T-helper 17 cell (primary cell): ENCODE measurements at places on chromosomes 4 and X. TPM values are rescaled to one million over a fixed set of nuclear protein-coding genes. Genes with fewer than 3 reads are reported as not detected.

ATP1B4 gene
- total RNA-seq, result not detected

- DNase-seq, result no peak
- no peak overlapping the region for H3K27ac ChIP-seq
- no peaks in the 10 kb centered on the region for H3K4me1 ChIP-seq
- no peaks in the 10 kb centered on the region for H3K36me3 ChIP-seq
These were observed 173.8 kb upstream of the MID1 start for GRCh38 chrX:10794203-10794630.

GRCh38 chr4:24315056-24315455 is 269.3 kb downstream of the DHX15 start:
- no peak overlapping the region for H3K4me3 ChIP-seq
- no peaks in the 10 kb centered on the region for H3K36me3 ChIP-seq

PCDH10 gene
- not detected for total RNA-seq

DNA sequence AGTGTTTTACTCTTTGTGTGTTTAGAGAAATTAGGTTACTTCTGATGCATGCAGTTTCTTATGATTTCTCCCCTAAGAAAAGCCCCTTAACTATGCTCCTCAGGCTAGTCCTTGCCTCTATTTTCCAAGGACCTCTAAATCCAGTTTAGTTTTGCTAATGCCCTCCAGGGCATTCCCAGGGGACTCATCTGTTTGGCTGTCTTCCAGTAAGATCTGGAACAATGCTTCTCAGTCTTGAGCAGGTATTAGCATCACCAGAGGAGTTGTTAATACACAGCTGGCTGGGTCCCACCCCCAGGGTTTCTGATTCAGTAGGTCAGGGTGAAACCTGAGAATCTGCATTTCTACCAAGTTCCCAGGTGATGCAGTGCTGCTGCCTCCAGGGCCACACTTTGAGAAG is 56.9 kb downstream of the OTC start:
- H3K4me3 ChIP-seq, result no peak overlapping the region
- DNase-seq, result no peak
- no peaks in the 10 kb centered on the region for H3K36me3 ChIP-seq
- no peak overlapping the region for H3K27ac ChIP-seq
- H3K4me1 ChIP-seq, result no peaks in the 10 kb centered on the region
- H3K27me3 ChIP-seq, result peaks cover 18% of the 10 kb centered on the region

DNA sequence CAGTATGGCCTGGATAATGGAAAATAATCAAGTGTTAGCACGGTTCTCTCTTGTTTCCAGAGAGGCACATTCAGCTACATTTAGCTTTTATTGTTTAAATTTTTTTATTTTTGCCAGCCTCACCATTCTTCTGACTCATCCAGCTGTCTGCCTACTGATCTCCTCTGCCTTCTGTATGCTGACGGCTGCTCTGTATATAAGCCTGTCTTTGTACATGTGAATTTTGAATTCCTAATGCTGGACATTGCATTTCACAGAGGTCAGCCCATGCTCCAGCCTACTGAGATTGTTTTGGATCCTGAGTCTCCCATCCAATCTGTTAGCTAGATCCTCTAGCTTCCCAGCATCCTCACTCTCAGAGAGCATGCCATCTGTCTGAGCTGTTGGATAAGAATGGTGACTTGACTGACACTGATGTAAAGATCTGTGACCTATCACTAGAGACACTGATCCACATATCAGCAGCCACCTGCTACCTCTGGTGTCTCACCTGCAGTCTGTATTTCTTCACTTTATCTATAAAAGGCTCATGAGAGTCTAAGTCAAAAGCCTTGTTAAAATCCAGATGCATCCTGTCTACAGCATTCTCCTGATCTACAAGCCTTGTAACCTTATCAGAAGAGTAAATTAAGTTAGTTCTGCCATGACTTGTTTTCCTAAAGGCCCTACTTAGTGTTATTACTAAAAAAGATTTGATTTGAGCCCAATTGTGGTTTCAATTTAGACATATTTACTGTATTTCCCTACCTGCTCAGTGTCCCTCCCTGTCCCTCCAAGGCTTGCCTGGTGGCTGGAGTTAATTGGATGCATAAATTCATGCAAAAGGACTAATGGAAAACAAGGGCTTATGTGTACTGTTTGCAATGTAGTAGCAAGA is 25.6 kb upstream of the ARHGAP36 start:
- no peak for DNase-seq
- H3K36me3 ChIP-seq, result no peaks in the 10 kb centered on the region
- no peak overlapping the region for H3K27ac ChIP-seq
- H3K27me3 ChIP-seq, result peaks cover 6% of the 10 kb centered on the region
- H3K4me1 ChIP-seq, result no peaks in the 10 kb centered on the region

IL9R gene
- 2.8 TPM for total RNA-seq

NMU gene
- not detected for total RNA-seq

DNA sequence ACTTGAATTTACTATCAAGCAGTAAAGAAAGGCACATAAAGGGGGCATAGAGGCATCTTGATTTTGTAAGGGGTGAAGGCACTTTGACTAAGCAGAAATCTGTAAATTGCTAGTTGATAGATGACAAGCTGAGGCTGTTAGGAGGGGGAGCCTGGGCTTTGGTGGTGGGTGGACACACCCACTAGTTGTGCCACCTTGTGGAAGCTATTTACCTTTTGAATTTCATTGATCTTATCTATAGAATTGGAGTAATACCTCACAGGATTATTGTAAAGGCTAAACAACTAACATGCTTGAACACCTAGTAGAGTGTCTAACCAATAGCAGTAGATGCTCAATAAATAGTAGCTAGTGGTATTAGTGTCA is 142.8 kb upstream of the KCNIP4 start:
- no peak overlapping the region for H3K4me3 ChIP-seq
- no peak for DNase-seq
- no peak overlapping the region for H3K27ac ChIP-seq
